ENCODE measurements at places on chromosomes 3 and 15.
A peak's percentile ranks its signal among the peaks of the same experiment; 100 is the strongest.

GRCh38 chr3:15345066-15345607 lies 12.8 kb upstream of the SH3BP5 start:
- no peak for DNase-seq

DNA sequence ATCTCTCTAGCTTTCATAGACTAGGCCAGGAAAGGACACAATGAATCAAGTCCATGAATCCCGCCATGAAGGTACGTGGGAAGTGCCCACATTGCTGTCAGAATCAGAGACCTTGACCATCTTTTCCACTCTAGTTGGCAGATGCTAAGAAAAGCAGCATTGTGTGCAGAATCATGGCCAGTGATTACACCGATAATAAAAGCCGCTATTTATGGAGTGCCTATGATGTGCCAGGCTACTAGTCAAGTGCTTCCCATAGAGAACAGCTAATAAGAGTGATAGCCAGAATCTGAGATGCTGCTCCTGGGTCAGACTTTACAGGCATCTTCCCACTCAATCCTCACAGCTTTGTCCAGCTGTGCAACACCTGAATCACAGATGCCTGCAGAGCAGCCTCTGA lies 13.2 kb upstream of the RPL32 start:
- DNase-seq: no peak

- no peak for DNase-seq
Measured at GRCh38 chr3:27095553-27096222, 273.5 kb downstream of the NEK10 start.

- no peak for DNase-seq
Measured at GRCh38 chr3:42710323-42711021, 7.9 kb upstream of the HHATL start.

DNA sequence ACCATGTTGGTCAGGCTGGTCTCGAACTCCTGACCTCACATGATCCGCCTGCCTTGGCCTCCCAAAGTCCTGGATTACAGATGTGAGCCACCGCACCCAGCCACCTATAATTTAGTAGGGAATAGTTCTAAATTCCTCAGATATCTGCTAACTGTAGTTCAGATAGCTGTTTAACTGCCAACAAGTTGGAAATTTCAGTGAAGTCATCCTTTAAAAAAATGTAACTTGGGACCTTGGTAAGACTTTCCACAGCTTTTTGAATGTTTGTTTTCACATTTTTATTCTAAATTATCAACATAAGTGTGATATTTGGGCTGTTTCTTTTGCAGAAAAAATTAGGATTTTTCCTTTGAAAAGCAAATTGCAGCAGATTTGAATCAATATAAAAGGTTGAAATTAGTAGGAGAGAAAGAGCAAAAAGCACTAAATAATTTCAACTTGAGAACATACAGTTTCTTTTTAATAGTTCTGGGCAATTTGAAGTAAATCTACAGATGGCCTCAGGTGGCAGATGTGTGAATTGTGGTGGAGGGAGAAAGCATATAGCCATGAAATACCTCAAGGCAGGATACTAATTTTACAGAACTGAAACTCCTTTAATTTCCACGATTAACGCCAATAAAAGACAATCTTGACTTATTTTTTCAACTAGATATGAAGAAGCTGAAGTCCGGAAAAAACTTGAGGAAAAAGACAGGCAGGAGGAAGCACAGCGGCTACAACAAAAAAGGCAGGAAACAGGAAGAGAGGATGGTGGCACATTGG lies 34.3 kb downstream of the USP8 start:
- peak; percentile 31 for DNase-seq

DNA sequence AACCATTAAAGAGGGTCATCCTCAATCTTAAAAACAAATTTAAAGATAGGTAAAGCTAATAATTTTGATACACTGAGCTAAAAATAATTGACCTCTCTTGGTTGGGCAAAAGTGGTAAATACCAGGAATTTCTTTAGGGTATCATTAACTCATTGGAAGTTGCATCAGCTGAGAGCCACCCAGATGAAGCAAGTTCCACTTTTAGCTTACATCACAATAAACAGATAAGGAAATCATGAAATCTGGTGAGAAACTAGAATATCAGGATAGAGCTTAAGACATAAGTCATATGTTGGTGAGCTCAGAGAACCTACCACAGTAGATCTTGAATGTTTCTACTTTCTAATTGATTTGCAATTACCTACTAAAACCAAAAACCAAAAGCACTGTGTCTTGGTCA lies 97.4 kb upstream of the SLC2A2 start:
- DNase-seq: no peak

DNA sequence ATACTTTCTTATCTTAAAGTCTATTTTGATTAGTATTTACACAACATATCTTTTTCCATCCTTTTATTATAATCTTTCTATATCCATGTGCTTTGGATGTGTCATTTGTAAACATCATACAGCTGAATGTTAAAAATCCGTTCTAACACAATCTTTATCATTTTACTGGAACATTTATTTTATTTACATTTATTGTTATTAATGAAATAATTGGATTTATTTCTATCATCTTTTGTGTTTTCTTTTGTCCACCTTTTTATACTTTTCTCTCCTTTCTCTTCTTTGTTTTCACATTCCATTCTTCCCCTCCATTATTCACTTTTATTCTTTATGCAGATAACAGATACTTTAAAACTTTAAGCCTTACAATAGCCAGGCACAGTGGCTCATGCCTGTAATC lies 34.7 kb upstream of the CTDSPL start:
- no peak for DNase-seq

- peak; percentile 73 for DNase-seq
Measured at GRCh38 chr3:120506828-120507774, 56.3 kb upstream of the FSTL1 start.

- peak; percentile 69 for DNase-seq
Measured at GRCh38 chr15:89837134-89837829, 22.6 kb upstream of the ANPEP start.

Measured in cardiac fibroblast (primary cell).